ENCODE measurements at places on chromosomes 5 and 9.

DNA sequence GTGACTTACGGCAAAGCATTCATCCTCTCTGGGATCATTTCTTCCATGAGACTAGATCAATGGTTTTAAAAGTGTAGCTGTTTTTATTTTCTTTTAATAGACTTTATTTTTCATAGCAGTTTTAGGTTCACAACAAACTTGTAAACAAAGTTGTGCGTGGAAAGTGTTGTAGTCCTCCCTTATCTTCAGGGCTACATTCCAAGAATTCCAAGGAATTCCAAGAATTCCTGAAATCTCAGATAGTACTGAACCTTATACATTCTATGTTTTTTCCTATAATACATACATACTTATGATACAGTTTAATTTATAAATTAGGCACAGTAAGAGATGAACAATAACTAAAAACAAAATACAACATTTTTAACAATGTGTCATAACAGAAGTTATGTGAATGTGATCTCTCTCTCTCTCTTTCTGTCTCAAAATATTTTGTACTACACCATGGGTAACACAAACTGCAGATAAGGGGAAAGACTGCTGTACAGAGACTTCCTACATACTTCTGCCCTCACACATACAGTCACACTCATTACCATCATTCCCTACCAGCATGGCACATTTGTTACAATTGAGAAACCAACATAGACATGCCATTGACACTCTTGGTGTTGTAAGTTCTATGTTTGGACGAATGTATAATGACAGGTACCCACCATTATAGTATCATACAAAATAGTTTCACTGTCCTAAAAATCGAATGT is 1933.2 kb upstream of the WWC1 start:
- DNase-seq, result no peak

GRCh38 chr9:113879911-113880310 is 3.8 kb downstream of the ZNF618 start:
- DNase-seq, result no peak

- no peak for DNase-seq
These were observed 19.7 kb downstream of the PTTG1 start for GRCh38 chr5:160441311-160441781.

DNA sequence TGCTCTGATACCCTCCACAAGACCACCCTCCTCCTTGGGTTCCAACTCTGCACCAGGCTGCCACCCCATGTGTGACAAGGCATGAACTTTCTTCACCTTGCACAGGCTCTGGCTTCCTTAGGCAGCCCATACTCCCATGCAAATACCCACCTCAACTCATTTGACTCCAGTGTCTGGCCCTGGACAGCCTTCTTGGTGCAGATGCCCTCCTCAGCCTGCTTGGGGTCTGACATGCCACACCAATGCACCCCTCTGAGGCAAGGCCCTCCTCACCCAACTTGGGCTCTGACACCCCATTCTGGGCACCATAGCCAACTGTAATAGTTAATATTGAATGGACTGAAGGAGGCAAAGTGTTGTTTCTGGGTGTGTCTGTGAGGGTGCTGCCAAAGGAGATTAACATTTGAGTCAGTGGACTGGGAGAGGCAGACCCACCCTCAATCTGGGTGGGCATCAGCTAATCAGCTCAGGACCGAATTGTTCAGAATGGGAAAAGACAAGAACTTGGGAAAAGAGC is 115.0 kb upstream of the EPB41L4A start:
- DNase-seq, result no peak

GRCh38 chr5:1759378-1759970 is 40.2 kb downstream of the MRPL36 start:
- no peak for DNase-seq

DNA sequence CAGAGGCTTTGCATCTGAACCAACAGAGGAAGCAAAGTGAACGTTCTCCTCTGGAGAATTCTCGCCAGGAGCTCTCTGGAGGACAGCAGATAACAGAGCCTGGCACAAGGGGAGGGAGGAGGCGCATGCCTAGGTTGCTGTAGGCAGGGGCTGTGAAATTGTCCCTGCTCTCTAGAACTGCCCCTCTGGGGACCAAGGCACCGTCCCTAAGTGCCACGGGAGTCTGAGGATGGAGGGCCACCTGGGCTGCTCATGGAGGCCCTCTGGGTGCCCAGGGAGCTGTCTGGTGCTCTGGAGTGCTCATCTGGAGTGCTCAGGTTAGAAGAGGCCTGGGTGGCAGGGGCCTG is 77.6 kb downstream of the CACNA1B start:
- no peak for DNase-seq

DNA sequence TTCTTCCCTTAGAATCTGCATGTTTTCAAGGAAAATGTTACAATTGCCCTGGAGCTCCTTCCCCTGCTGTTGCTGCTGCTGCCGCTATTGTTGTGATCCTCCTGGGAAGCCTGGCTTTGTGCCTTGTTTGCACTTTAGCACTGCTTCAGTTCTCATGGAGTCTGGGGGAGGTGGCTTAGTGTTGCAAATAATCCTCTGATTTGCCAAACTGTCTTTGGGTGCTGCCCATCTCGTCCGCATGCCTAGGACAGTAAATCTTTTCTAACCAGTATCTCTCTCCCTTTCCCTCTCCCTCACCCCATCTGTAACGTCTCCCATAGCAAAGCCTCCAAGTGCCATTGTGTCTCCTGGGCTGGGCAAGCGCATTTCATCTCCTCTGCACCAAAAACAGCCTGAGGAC is 30.3 kb downstream of the FAM240B start:
- DNase-seq, result no peak

GRCh38 chr5:112929336-112930081 is 7.5 kb upstream of the REEP5 start:
- no peak for DNase-seq

DNA sequence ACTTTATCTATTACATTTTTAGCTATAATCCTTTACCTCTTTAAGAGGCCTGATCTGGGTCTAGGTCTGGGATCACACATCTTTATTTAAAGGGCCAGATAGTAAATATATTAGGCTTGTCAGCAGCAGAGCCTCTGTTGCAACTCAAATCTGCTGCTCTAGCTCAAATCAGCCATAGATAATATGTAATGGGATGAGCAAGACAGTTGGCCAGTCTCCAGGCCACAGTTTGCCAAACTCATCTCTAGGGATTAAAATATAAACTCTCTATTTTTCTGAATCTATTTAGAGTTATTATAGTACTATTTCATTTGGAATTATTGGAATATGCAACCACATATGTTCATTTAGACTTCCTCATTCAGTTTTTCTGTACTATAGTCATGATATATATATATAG is 115.9 kb upstream of the MINAR2 start:
- no peak for DNase-seq

DNA sequence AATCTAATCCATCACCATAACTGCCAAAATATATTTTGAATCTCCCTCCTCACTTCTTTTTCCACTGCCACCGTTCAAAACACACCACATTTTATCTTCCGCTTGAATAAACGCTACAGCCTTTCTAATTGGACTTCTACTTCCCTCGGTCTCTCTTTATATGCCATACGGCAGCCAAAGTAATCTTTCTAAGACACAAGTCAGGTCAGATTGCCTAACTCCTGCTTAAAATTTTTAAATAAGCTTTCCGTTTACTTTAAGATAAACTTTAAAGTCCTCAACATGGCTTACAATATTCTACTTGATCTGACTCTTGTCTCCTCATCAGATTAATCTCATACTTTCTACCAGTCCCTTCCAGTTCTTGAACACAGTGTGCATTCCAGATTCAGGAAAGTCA is 9.7 kb downstream of the AFF4 start:
- DNase-seq, result no peak

Measured in activated CD4-positive, alpha-beta T cell treated with anti-CD3 and anti-CD28 coated beads for 48 hours (primary cell).